ENCODE measurements at places on chromosomes 3 and 15.

DNA sequence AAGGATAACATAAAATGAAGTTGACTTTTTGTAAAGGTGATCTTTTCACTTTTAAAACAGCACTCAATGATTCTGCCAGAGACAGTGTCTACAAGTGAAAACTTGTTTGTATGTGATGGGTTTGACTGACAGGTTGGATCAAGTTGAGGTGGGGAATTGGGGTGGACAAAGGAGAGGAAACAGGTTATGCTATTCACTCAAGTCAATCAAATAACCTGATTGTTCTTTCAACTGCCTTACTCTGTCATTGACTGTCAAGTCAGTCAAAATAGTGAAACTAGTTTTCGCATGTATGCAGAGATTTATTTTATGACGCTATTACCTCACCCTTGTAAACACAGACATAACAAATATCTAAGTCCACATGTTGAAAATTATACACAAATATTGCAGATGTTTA lies 187.7 kb downstream of the ROBO2 start:
- no peak for DNase-seq

DNA sequence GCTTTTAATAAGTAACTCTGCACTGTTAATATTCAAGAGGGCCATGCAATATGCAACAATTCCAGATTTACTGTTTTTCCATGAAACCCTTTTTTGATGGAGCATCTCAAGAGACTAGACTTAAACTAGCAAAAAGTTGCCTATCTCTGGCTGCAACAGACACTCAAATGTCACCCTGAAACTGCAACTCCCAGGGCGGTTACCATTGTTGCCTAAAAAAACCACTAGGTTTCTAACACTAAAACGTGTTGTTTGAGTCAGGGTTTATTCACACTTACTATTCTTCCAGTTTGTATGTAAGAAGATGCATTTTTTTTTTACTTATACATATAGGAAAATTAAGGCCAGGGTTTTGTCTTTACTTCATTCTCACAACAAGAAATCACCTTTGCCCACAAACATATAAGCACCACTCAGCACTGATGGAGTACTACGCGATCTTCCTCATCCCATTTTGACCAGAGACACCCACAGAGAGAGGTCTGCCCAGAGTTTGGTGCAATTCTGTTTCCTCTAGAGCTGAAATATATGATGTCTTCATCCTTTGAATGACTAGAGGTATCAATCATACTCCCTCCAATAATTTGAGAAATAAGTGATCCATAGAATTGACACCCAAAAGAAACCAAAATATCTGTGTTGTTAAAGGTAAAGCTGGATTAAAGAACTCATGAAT lies 124.0 kb upstream of the SNTN start:
- DNase-seq = no peak

DNA sequence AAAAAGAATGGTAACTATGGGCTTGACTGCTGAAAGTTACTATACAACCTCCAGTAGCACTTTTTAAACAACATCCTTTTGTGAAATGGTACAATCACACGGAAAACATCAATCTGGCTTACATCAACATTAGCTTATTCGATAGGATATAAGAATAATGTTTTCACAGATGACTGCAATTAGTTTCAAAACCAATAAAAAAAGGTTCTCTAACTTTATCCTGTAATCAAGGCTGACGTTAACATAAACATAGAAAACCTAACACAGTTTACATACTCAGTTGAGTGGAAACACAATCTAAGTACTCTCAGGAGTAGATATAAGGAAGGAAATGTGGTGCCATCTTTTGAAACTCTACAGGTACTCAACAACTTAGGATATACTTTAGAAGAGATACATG lies 102.2 kb downstream of the DLG1 start:
- no peak for DNase-seq

- DNase-seq = no peak
These were observed 201.1 kb downstream of the ADAMTS17 start for GRCh38 chr15:100140527-100141308.

DNA sequence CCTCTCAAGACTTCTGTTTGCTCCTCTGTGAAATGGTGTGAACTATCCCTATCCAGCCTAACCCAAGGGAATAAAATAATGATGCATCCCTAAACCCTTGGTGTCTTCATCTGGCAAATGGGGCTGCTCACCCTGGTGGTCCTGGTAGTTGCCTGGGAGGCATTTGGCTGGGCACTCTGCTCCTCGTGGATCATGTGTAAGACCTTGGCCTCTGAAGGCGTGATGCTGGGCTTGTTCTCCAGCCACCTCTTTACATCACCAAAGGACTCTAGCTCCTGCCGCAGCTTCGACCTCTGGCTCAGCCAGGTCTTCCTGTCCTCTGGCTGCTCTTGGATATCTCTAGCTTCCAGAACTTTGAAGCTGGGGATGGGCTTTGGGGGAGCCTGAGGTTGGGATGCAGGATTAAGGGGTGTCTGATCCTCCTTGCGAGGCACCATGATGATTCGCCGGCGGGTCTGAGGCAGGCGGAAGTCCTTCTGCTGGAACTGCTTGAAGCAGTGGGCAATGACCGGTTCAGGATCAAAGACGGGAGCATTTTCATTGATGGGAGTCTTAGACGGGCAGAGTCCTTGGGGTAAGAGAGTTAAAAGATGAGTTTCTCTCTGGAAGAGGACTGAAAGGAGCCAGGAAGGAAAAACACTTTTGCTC lies 7.1 kb downstream of the EFCAB12 start:
- no peak for DNase-seq

DNA sequence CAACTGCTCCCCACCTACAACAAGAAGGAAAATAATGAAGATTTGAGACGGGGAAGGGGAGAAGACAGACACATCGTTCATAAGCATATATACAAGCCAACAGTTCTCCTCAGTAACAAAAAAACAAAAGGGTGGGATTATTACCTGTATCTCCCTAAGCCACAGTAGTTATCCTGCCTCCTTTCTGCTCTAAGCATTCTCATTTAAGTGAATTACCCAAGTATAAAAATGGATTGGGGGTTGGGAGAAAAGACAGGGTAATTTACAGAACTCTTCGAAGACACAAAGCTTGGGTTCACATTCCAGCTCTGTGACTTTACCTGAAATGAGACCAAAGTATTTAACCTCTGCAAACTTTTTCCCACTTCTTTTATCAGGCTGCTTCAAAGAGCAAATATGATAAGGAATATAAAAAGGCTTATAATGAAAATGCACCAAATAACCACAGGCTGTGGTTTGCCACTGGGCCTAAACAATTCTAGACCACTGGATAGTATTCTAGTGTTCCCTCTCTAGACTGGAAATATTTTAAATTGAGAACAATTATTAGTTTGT lies 64.4 kb downstream of the UACA start:
- DNase-seq = no peak

GRCh38 chr15:44298878-44299277 lies 10.4 kb downstream of the GOLM2 start:
- DNase-seq = no peak

DNA sequence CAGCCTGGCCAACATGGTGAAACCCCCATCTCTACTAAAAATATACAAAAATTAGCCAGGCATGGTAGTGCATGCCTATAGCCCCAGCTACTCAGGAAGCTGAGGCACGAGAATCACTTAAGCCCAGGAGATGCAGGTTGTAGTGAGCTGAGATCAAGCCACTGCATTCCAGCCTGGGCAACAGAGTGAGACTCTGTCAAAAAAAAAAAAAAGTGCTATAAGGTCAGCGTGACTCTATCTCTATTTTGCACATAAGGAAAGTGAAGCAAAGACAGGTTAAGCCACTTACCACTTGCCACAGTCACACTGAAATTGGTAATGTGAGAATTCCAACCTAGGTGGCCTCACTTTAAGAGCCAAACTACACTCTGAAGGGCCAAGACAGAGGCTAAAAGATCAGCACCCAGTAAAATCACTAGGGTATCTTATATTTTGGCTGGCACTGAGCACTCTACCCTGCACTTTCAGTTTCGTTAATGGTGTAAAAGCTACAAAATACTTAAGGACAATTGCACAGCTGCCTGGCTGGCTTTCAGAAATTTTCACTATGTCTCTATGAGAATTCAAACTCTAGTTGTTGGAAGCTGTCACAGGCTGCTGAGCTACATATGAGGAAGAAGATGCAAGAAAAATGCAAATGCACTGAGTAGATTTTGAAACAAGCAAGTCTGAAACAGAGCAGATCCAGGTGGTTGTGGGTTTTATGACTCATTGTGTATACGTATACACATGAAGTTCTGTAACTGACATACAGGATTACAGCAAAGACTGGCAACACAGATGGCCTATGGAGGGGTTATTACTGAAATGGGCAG lies 32.7 kb downstream of the TRANK1 start:
- peak; percentile 90 for DNase-seq

- DNase-seq = no peak
These were observed 2.1 kb upstream of the EIF5A2 start for GRCh38 chr3:170910542-170910941.

- DNase-seq = no peak
These were observed 287.8 kb upstream of the MCTP2 start for GRCh38 chr15:93943586-93943985.

DNA sequence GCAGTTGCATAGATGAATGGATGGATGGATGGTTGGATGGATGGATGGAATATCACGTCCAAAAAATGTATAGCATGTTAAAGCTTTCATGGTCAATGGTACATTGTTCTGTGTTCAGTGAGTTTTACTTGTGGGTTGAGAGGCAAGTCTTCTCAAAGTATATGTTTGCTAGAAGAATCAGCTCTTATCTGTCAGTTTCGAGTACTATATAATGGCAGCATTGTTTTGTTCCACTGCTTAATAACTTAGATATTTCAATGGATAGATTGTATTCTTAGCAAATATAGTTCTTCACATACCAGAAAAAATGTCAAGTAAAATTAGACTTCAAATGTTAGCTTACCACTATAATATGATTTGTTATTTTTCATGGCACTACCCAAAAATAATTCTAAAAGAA lies 100.9 kb upstream of the CDIN1 start:
- no peak for DNase-seq

- DNase-seq = no peak
These were observed 21.0 kb upstream of the CLDN18 start for GRCh38 chr3:137988982-137989381.

GRCh38 chr3:184323696-184324095 lies 9.3 kb downstream of the EIF4G1 start:
- no peak for DNase-seq

- DNase-seq = no peak
These were observed 26.4 kb downstream of the BCL2A1 start for GRCh38 chr15:79944622-79945021.

- DNase-seq = no peak
These were observed 52.3 kb upstream of the BNIP2 start for GRCh38 chr15:59741274-59741906.

- no peak for DNase-seq
These were observed 15.4 kb upstream of the BTLA start for GRCh38 chr3:112514527-112515128.

GRCh38 chr15:77992356-77993222 lies 84.9 kb downstream of the TBC1D2B start:
- no peak for DNase-seq

GRCh38 chr3:72182206-72182605 lies 397.3 kb upstream of the PROK2 start:
- DNase-seq = no peak

DNA sequence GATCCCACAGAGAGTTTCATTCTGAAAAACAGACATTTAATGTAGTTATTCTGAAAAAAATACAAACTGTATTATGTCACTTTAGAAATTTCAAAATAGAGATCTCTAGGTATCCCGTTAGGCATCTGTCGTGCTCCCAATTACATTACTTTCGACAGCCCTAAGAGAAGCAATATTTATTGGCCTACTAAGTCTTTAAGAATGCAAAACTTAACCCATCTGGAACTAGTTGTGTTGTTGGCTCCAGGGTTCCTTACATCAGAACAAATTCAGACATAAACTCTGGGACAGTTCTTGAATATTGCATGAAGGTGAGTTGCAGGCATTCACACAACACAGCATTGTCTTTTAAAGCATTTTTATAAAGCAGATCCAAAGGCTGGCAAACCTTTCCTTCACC lies 498.4 kb downstream of the FHIT start:
- DNase-seq = no peak

GRCh38 chr15:69855258-69856000 lies 242.3 kb downstream of the TLE3 start:
- DNase-seq = no peak

GRCh38 chr15:84681831-84682230 lies 23.8 kb upstream of the NMB start:
- no peak for DNase-seq

DNA sequence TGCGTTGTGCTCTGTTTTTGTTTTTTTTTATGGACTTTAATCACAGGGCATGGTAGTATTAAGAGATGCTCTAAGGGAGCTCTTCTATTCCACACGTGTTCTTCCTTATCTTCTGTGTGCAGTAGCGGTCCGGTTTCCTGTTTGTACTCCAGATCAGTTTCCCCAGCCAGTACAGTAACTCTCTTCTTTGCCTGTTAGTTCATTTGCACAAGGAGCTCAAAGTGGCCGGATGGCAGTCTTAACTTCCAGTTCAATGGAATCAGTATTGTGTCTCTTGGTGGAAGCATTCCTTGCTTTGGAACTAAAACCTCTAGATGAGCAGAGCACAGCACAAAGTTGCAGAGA lies 122.0 kb downstream of the KLF13 start:
- DNase-seq = peak; percentile 83

GRCh38 chr15:62124176-62124972 lies 40.7 kb downstream of the C2CD4B start:
- DNase-seq = no peak

DNA sequence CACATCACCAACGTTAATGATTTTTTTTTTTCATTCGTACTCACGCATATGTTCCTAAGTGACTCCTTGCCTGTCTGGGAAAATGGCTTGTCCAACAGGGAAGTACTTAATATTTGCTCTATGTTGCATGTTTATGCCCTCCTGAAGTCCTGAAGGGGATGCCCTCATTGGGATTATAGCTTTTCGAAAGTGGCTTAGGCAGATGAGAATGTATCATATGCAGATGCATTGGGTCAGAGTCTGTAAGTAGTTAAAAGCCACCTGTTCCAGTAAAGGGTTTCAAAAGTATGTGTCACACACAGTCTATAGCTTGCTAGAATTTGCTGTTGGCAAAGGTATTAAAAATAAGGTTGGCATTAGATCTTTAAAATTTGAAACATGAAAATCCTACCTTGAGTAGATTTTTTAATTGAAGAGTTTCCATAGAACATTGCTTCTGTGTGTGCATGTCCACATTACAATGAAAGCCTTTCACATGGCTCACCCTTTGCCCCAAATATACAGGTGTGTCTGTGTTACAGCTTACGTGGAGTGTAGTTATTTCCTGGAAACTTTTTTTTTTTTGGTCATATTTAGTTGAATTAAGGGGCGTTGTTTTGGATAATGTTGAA lies 2.1 kb downstream of the ABHD17C start:
- no peak for DNase-seq
